ENCODE measurements at places on chromosomes 4 and X.

DNA sequence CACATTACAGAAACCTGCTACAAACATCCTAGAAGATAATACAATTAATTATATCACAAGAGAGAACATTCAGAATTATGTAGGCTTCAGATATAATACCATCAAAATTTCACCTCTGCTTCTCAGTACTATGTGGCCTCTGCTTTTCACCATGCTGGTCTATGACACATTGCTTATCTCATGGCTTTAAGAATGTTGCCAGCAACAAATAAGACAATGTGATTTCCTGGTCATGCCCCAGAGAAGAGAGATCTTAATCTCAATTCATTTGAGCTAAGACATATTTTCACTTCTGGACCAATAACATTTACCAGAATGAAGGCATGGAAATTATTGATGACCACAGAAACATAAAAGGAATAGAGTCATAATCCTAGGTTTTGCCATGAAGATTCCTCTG lies 1233.4 kb upstream of the ADGRL3 start:
- DNase-seq, result no peak

DNA sequence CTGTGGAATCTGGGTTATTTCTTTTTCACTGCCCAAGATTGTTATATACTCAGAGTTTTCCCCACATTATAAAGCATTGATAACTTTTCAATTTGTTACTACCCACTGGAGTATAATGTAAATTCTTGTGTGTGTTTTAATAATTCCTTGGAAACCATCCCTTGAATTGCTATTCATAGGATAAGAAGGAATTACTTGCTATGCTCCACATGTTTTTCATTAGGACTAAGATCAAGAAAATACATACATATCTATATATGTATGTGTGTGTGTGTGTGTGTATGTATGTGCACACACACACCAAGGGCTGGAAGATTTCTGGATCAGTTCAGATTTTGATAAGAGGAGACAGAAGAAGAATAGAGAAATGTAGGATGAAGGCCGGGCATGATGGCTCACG lies 206.4 kb upstream of the JADE1 start:
- DNase-seq, result no peak

GRCh38 chr4:1231637-1232360 lies 17.1 kb downstream of the CTBP1 start:
- no peak for DNase-seq

- DNase-seq, result no peak
These were observed 51.8 kb downstream of the TASL start for GRCh38 chrX:30525732-30526131.

GRCh38 chr4:119105605-119106004 lies 30.0 kb upstream of the MYOZ2 start:
- DNase-seq, result no peak

DNA sequence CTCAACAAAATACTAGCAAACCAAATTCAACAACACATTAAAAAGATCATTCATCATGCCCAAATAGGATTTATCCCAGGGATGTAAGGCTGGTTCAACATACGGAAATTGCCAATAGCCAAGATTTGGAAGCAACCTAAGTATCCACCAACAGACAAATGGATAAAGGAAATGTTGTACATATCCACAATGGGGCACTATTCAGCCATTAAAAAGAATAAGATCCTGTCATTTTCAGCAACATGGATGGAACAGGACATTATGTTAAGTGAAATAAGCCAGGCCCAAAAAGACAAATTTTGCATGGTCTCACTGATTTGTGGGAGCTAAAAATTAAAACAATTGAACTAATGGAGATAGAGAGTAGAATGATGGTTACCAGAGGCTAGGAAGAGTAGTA lies 82.0 kb upstream of the FAM241A start:
- no peak for DNase-seq

DNA sequence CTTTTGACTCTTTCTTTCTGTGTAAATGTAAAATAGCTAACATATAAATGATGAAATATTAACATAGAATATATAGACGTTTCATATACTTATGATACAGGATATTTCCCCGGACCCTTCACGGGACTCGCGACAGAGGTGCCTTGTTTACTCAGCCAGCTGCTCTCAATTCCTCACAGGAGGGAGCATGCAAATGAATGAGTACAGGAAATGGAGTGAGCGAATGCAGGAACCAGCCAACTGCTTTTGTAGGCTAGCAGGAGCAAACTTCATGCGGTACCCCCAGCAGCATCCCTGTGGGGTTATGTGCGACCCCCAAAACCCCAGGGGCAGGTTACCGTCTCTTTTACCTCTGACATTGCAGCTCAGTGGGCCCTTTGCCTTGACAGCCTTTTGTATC lies 110.3 kb upstream of the PDHA2 start:
- no peak for DNase-seq

DNA sequence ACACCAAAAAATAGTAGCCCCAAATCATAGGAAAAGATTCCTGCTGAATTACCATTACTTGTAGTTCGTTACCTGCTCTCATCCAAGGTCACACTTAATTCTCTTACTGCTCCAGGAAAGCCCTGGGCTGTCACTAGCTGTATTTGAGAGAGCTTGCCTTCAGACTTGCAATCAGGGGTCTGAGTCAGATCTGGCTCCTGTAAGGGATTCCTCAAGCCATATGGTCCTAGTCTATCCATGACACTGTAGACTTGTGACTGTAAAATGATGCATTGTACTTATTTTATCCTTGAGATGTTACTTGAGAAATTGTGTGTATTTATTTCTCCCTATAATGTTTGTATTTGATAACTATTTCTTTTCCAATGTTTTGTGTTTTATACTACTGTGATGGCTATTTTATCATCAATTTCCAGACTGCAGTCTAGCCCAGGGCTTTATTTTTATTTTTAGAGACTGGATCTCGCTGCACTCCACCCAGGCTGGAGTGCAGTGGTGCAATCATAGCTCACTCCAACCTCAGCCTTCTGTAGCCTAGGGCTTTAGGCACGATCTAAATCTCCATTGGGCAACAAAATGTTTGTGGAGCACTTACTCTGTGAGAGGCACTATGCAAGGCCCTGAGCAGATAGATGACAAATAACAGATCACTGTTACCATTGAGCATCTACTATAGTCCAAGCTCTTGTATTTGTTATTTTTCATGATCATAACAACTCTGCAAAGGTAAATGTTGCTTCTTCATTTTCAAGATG lies 24.2 kb downstream of the ERVMER34-1 start:
- no peak for DNase-seq

GRCh38 chr4:118099106-118099505 lies 64.8 kb downstream of the NDST3 start:
- DNase-seq, result no peak

DNA sequence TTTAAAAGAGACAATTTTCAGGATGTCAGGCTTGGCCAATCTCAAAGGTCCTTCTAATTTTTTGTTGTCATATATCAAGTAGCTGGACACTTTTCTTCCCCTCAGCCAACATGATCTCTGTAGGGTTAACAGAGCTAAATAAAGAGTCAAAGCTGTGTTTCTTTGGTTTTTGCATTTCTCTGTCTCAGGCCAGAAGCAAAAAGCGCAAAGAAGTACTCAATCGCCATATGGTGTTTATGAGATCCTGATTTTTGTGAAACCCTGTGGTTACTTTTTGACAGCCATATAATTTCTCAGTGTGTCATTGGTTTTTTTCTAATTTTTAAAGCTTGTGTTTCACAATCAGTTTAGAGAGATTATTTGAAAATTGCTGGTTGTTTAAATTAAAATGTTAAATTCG lies 111.9 kb downstream of the MAPK10 start:
- DNase-seq, result no peak

GRCh38 chr4:84924434-84924833 lies 42.1 kb downstream of the WDFY3 start:
- no peak for DNase-seq

DNA sequence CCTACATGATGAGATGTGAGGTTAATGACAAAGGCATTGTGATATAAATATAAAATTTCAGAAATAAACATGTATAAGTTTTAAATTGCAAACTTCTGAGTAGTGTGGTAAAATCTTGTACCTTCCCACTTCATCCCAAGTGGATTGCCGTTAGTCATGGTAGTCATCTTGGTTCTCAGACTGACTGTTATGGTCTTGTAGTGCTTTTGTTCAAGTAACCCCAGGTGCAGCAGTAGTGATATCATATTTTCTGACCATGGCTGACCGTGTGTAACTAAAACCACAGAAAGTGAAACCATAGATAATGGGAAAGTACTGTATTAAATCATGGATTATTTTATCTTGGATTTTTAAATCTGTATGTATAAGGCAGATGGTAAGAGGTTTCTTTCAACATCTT lies 74.8 kb upstream of the SLIT2 start:
- no peak for DNase-seq

GRCh38 chr4:113071274-113071673 lies 21.8 kb downstream of the ANK2 start:
- DNase-seq, result no peak

DNA sequence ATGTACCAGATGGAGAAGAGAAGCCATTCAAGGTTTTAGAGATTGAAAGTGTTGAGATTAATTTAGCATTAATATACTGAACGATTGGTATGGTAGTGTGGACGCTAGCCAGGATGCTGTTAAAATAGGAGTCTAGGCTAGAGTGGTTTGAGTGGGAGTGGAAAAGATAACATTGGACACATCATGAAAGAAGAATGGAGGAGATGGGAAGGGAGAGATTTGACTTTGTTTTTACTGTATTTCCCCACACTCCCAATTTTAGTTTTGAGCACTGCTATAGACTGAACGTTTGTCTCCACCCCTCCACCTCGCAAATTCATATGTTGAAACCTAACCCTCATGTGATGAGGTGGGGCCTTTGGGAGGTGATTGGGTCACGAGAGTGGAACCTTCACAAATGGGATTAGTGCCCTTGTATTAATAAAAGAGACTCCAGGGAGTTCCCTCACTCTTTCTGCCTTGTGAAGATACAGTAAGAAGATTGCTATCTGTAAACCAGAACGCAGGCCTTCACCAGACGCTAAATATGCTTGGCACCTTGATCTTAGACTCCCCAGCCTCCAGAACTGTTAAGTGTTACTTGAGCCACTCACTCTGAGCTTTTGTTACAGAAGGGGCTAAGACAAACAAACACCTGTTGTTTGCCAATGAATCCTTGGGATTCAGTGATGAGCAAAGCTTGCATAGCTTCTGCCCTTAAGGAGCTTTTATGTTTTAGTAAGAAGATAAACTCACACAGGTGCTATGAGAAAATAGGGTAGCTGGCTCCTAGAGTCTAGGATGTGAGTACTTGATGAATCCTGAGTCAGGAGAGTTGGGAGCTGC lies 25.8 kb downstream of the USP9X start:
- no peak for DNase-seq

- DNase-seq, result no peak
These were observed 15.7 kb downstream of the STBD1 start for GRCh38 chr4:76322236-76322635.

GRCh38 chrX:155215443-155216178 lies 649 bp upstream of the VBP1 start:
- no peak for DNase-seq

GRCh38 chrX:115348446-115349225 lies 59.1 kb downstream of the LUZP4 start:
- no peak for DNase-seq

DNA sequence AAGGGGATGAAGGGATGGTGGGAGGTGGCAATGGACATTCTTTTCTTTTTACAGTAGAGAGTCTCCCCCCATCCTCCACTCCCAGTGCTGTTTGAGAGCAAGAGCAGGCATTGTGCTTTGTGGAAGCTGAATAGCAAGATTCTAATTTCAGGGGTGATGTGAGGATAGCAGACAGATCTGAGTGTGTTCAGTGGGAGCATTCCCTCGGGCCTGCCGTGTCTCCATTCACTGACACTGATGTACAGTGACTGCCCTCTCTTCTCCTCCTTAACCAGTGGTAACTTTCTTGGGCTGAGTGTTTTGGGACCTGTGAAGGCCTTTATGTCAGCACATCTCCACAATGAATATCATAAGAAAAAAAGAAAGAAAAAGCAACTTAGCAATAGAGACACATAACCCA lies 396.6 kb upstream of the RPS6KA3 start:
- DNase-seq, result no peak

DNA sequence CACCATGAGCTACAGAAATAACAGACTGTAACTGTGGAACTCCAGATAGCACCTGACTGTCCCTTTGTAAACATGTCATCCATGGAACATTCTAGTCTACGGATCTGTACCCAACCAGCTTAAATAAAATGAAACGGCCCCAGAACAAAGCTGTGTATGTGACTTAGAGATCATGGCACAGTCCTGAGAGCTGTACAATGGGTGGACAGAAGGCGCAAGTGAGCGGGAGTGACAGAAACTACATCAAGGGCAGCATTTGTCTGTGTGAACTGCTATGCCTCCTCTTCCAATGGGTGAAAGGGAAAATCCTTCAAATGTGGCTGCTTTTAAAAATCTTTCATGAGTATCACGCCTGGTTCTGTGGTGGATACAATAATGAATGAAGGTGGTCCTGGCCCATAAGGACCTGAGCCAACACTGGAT lies 72.5 kb downstream of the FAT1 start:
- no peak for DNase-seq

DNA sequence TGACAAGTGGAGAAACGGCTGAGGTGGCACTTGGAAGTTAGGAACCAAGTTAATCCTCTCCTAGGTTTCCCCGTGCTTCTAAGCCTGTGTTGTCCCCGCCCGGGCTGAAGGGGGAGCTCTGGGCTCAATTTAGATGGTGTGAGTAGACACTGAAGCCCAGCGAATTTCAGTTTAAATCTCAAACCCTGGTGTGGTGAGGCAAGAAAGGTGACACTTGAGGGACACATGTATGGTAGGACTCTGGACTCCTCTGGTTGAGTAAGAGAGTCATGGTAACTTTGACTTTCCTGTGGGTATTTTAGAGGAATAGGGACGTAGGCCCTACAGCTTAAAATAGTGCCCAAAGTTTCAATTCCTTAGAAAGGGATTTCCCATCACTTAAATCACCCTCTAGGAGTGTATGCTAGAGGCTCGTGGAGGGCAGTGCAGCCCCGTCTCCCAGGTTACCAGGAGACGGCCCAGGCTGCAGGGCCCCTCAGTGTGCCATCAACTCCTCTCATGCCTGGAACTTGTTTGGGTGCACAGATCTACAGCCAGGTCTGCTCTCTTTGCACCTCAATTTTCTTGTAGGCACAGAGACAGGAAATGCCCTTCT lies 24.0 kb downstream of the HAND2 start:
- no peak for DNase-seq

- DNase-seq, result no peak
These were observed 646.7 kb downstream of the BCOR start for GRCh38 chrX:39451046-39451445.

DNA sequence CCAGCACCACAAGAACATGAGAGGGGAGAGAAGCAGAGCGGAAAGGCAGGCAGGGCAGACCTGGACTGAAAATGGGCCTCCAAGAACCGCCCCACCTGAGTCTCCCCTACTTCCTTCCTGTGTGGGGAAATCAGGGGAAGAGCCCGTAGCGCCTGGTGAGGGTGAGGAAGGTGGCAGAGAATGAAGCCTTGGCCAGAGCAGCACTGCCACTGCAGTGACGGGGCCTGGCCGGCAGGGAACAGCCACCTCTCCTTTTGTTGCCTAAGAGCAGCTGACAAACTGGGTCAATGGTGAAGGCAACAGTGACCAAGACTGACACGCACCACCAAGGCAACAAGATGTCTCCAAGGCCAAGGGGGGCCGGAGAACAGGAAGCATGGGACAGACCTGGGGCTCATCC lies 58.4 kb upstream of the CBR4 start:
- DNase-seq, result no peak

Measured in stimulated activated CD8-positive, alpha-beta memory T cell treated with anti-CD3 and anti-CD28 coated beads, Interleukin-7, amount 100 ng/mL, for 1 hour (primary cell).